Naive thymus-derived CD4-positive, alpha-beta T cell (primary cell): ENCODE measurements at places on chromosomes 6 and 20.

DNA sequence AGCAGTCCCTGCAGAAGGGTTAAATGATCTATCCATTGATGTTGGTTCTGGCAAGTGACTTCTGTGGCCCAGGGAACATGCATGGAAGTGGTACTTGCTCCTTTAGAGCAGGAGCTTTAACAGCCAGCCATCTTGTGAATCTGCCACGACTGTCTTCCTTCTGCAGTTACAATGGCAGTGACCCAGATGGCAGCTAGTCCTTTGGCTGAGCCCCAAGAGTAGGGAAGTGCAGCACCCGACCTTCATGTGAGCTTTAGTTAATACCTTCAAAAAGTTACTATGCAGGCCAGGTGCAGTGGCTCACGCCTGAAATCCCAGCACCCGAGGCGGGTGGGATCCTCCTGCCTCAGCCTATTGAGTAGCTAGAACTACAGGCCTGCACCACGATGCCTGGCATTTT, 66.4 kb downstream of the POPDC3 start:
- DNase-seq, result no peak

DNA sequence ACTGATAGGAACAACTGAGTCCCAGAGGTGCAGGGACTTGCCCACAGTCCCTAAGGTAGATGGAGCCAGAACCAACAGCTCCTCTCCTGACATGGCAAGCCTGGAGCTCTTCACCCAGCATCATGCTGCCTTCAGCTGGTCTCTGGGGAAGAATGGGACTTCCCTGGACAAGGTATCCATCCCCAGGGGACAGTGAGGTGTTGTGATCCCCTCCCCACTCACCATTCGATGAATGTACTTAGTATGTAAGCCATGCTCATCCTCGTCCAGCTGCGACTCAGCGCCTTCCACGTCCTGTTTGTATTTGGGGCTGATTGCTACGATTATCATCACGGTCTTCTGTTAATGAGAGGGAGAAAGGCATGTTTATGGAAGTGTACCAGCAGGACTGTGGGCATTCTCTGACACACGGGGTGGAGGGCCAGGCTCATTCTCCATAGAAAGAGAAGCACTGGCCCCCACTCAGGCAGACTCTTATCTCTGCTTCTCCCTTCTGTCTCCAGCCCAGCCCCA, 39.4 kb downstream of the TRAF3IP2 start:
- no peak for DNase-seq

DNA sequence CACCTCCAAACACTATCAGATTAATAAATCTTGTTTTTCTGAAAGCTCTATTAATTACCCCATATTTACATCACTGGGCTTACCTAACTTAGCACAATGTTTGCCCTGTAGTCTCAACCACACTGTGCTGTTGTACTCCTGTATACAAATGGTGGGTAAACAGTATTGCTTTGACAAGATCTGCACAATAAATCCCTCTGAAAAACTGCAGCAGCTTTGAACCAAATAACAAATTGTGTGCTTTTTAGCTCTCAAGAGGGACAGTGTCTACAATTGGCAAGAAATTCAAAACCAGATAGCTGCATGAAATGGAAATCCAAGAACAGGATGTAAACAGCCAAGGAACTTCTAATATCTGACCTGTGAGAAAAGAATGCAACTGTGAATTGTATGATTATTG, 10.4 kb downstream of the KIF6 start:
- DNase-seq, result no peak

GRCh38 chr6:41813469-41813868, 26.0 kb downstream of the TOMM6 start:
- DNase-seq, result no peak

GRCh38 chr6:11096109-11096508, 2.5 kb downstream of the SMIM13 start:
- no peak for DNase-seq
